ENCODE measurements at places on chromosomes 4 and X.

DNA sequence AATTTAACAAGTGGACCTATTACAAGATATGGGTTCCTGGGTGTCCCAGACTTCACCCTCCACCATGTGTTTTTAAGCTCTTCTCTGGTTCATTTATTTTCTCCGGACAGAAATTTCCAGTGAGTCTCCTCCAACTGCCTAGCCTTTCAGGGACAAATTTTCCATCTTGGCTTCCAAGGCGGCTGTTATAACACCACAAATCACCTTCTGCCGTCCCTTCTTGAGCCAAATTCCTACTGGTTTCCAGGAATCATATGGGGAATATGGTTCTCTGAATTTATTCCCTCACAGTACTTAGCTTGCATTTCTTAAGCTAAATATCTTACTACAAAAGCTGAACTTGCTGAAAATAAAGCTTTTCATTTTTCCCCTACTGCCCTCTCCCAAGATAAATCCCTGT lies 18.8 kb downstream of the NEXMIF start:
- DNase-seq, result no peak

DNA sequence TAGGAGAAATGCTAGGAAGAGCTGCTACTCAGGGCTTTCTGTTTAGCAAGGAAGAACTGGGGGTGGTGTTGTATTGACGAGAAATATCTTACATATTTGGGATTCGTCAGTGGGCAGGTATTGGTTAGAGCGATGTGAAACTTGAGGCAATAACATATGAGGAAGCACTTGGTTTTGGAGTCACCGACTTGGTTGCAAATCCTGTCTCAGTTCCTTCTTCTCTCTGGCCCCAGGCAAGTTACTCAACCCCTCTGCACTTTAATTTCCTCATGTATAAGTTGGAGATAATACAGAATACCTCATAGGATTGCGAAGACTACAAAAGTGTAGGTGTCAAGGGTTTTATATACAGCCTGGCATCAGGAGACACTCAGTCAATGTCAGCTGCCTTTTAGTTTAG lies 34.1 kb downstream of the GPAT3 start:
- peak; percentile 42 for DNase-seq

DNA sequence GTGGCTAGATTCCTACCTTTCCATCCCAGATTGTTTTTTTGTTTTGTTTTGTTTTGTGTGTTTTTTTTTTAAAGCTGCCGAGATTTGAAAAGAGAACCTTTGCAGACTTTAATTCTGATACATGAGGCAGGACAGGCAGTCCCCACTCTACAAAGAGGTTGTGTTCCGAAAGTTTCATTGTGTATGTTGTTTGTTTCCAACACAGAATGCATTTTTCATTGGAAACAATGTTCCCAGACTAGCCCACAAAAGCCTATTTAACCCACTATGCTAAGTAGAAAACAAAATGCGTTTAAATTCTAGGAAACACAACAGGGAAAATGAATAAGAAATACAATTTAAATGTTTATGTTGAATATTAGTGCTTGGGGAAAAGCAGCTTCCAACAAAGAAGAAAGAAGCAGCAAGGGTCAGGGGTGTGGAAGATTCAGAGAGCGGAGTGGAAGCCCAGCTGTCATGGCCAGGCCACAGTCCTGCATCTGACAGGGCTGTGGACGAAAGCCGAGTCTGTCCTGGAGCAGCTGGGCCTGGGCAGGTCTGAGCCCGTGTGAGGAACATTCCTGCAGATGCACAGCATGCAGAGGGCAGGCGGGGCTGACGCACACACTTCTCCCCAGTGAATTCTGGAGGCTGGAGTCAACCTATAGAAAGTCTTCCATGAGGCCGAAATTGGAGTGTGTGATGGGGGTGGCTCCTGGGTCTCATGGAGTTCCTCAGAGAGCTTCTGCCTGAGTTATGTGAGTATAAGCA lies 12.4 kb upstream of the SETD7 start:
- DNase-seq, result no peak

DNA sequence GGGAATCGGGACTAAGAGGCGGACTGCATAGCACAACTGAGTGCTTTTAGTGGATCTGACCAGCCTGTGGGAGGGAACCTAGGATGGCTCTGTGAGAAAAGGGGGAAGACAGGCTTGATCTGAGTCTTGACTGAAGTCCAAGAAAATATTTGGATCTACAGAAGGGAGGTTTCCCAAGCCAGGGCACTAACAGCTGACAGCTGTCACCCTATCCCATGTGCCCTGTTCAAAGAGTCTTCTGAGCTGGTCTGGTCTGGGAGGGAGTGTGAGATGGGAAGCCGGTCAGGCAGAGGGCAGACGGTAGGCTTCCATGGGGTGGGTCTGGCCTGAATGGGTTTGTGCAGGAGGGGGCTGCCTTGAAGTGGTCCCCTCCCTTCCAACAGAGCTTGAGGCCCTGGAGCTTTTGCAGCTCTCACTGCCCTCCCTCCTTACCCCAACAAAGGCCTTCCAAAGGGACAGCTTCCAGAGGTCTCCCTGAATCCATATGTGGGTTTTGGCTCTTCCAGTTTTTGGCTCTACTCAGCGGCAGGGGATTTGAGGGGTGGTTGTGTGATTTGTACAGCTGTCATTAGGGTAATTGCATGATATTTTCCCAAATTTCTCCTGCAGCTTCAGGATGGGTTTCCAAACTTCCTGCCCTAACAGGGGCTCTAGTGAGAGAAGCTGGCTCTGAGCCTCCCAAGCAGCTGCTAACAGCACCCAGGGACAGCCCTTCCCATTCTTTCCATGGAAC lies 643.7 kb downstream of the BCOR start:
- no peak for DNase-seq

DNA sequence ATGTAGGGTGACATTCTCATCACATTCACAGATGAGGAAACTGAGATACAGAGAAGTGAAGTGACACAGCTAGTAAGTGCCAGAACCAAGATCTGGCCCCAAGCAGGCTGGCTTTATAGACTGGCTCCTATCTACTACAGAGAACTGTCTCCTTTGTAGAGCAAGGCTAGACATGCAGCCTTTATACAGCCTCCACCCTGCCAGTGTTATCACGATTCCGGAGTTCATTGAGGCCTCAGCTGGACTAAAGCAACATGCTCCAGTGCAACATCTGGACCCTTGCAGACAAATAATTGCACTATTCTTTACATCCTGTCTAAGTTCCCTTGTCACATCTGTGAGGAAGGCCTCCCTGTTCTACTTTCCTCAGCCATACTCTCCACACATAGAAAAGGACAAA lies 58.0 kb upstream of the XIAP start:
- no peak for DNase-seq

GRCh38 chr4:13539619-13540445 lies 4.5 kb downstream of the NKX3-2 start:
- no peak for DNase-seq

GRCh38 chr4:54499308-54500074 lies 158.3 kb upstream of the KIT start:
- DNase-seq, result no peak

DNA sequence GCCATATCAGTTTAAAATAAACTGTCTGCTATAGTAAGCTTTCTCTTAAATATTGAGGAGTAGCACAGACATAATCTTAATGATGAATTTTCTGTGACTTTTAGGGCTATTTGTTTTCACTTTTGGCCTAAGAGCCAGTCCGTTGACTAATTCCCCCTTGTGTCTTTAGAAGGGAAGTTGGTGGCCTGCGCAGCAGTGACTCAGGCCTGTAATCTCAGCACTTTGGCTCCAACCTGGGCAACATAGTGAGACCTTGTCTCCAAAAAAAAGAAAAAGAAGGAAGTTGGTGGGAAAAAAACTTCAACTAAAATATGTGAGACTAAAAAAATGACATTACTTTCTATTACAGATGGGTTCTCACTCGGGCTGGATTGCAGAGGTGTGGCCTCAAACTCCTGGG lies 3.4 kb downstream of the NCAPG start:
- DNase-seq, result peak; percentile 49

GRCh38 chr4:138445098-138445497 lies 202.9 kb upstream of the SLC7A11 start:
- no peak for DNase-seq

- DNase-seq, result no peak
Measured at GRCh38 chrX:70352496-70352895, 62.6 kb downstream of the KIF4A start.

- no peak for DNase-seq
Measured at GRCh38 chr4:58561170-58561569, 1451.0 kb upstream of the IGFBP7 start.

DNA sequence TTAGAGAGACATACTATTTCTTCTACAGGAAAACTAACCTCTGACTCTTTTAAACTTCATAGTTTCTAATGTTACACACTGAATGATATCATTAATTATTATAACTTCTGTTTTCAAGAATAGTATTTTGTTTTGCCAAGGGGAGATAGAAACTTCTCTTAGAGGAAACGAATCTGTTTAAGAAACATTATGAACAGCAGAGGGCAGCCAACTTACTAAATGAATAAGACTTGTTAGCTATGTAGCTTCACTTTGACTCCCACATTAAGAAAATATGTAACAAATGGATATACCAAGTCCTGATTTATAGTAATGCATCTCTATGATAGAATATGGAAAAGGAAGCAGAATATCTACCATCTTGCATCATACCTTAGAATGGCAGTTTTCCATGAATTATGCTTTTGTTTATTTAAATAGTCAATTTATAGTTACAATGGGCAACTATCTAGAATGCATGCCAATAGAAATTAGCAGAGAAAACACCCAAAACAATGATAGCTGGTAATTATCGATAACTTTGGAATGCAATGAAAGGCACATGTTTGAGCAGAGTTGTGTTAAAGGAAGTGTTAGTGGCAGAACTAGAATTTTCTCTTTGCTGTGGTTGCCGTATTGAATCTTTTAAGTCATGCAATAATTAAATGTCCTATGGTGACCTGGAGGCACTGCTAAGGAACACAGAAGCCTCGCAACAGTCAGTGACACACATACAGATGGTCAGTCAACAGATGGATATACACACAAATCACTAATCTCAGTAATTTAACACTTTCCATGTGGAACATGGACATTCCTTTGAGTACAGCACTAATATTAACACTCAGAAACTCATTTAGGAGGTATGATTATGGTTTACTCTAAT lies 105.7 kb upstream of the PDLIM3 start:
- DNase-seq, result no peak

DNA sequence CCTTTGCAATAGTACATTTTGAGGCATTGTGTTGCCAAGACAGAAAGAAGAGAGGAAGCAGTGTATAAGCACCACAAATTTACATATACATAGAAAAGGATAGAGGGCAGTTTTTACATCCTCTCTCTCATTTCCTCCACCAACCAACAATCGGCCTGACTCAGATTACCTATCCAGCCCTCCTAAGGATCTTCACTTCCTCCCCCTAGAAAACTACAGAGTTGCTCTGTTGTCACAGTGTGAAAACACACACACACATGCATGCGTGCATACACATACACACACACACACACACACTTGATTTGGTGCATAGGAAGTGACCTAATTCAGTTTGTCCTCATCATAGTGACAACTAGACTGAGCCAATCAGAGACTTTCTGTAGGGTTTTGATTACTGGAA lies 98.8 kb upstream of the SPRY1 start:
- DNase-seq, result no peak

DNA sequence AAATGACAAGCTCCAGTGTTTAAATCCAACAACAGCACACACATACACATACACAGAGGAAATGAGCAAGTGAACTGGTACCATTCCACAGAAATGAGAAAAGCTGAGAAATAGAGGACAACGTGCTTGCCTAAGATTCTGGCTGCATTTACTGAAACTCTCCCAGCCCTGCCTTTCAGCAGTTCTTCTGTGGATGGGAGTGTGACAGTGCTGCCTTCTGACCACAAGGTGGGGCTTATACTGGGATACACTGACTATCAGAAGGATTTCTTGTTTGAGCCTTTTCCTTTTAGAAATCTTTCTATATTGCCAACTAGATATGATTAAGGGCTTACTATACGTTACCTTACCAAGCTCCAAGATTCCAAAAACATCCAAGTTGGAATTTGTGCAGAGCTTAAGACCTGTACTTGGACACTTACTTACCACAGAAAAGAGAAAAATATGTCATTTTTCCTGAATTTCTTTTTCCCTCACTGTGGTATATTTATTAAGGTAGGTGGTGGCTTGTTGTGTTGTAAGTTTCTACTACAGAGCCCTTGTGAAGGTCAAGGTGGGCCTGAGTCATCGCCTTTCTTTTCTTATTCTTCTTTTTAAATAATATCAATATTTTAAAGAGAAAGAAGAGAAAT lies 10.7 kb upstream of the CXCL8 start:
- DNase-seq, result peak; percentile 20

- DNase-seq, result no peak
Measured at GRCh38 chr4:147782087-147782781, 50.3 kb downstream of the ARHGAP10 start.

GRCh38 chr4:154658680-154659405 lies 46.4 kb upstream of the FGG start:
- no peak for DNase-seq

- no peak for DNase-seq
Measured at GRCh38 chrX:20913760-20914159, 460.5 kb upstream of the CNKSR2 start.

DNA sequence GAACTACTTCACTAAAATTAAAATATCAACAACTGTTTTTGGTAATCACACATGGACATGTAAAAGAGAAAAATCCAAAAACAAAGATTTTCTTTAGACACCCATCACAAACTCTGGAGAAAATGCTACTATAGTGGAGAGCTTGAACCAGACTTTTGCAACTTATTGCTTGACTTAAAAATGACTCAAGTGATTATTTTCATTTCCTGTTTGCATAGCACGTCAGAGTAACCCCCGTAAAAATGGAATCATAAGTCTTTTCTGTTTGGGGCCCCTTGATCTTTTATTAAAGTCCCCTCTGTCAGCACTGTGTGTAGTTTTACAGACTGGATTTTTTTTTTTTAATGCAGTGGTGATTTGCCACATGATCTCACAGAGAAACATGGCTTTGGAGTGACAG lies 79.5 kb downstream of the PRKG2 start:
- DNase-seq, result no peak

GRCh38 chr4:119493419-119493818 lies 135.2 kb downstream of the PDE5A start:
- DNase-seq, result no peak

DNA sequence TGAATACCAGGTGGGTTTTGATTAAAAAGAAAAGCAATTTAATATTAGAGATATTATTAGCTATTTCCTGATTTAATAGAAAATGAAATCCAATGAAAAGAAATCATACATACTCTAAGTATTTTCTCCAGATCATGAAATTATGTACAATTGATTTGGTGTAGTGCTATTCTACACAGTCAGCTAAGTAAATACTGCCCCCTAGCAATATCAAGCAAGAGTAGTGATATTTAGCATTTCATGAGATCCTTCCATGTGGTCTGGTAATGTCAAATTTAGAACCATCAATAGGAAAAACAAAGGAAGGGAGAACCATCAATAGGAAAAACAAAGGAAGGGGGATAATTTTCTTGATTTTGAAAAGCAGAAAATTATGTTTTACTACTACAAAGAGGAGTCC lies 114.6 kb downstream of the TBCK start:
- DNase-seq, result no peak

- DNase-seq, result no peak
Measured at GRCh38 chr4:11505221-11505971, 76.7 kb upstream of the HS3ST1 start.

- no peak for DNase-seq
Measured at GRCh38 chr4:129278868-129279267, 182.9 kb downstream of the C4orf33 start.

Measured in CD4-positive, alpha-beta T cell treated with Interleukin-15 for 1 hour (primary cell).